T47D (cell line): ENCODE measurements at places on chromosomes 2 and 18.

DNA sequence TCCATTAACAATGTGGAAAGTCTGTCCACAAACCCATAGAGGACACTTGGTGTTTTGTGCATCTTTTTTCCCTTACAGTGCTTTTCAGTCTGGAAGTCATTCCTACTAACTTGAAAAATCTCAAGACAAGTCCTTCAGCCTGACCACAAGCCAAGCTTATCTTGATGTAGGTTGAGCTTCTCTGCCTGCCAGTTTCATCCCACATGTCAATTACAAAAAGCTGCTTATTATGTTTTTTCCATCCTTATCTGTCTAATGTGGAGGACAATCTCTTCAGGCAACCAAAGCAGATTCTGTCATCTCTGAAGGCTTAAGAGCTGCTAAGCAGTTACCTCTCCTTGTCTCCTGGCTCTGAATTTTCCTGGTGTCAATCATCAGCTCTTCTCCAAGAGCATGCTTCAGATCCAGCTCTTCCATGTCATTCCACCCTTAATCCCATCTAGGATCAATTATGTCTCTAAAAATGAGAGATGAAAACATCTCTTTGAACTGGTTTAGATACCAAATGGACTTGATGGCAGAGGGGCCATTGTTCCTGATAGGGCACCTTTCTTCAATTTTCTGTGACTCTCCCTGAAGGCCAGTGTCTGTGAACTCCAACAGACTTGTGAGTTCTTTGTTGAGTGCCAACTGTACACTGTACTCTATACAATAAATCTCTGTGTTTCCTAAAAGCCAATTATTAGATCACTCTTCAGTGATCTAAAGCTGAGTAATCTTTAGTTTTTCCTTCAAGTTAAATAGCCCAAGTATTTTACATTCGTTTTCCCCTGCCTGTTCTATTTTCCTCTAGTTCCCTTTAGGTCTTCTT lies 208.6 kb downstream of the RBM43 start:
- no peak for DNase-seq

DNA sequence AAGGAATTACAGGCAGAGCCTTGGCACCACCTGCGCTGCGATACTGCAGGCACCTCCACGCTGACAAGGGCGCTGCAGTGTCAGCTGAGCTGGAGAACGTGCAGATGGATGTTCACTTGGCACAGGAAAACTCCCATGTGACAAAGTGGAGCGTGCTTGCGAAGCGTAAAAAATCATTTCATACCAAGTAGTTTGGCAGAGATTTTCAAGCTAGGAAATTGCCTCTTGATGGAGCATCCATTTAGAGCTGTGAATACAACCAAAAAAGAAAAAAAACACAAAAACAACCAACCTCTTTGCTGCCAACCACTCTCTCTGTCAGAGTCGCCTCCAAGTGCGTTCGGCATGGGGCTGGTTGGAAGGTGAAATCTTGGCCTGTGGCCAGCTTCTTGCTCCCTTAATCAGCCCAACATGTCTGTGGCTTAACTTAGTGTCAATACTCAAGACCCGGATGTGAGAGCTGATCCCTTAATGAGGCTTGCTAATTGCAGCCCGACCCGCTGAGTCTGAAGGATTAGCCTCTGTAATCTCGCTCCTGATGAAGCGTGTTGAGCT lies 38.1 kb downstream of the ACOXL start:
- no peak for DNase-seq

GRCh38 chr2:195737511-195738325 lies 80.7 kb downstream of the SLC39A10 start:
- no peak for DNase-seq

- no peak for DNase-seq
Observed at GRCh38 chr18:55245211-55245614, 286.0 kb upstream of the CCDC68 start.

DNA sequence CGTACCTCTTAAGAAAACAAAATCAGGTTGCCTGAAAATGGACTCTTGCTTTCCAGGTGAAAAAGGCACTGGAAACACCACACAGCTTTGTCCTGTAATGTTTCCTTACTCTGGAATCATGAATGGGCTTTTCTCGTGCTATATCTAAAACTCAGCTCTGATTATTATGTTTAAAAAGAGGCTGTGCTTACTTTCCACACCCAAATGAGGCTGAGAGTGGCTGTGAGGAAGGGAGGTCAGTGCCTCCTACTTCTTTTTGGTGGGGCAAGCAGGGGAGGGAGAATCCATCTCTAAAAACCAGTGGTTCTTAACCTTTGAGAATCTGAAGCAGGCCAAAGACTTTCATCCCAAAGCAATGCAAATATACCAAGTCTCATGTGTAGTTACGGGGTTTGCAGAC lies 148.6 kb downstream of the FAM210A start:
- no peak for DNase-seq
